Kidney epithelial cell (primary cell): ENCODE measurements at places on chromosomes 2 and 18.

- DNase-seq: no peak
Measured at GRCh38 chr2:36609507-36609906, 11.5 kb upstream of the FEZ2 start.

DNA sequence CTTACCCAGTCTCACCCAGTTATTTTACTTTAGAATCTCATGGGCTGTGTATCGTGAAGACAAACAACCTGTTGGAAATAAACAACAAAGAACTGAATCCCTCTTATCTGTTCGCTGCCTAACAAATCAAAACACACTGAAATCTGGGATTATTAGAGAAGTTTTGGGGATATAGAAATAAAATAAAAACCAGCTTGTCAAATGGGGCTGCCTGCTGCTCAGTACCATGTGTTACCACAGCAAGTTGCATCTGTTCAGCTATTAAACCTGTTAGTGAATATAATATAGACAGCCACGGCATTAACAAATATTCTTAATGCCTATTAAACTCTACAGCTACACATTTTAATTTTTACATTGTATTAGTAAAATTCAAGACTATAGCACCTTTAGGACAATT is 810.8 kb downstream of the NRXN1 start:
- no peak for DNase-seq

GRCh38 chr2:8281950-8282857 is 399.7 kb upstream of the ID2 start:
- no peak for DNase-seq

- no peak for DNase-seq
Measured at GRCh38 chr18:490624-491023, 9.9 kb downstream of the COLEC12 start.

DNA sequence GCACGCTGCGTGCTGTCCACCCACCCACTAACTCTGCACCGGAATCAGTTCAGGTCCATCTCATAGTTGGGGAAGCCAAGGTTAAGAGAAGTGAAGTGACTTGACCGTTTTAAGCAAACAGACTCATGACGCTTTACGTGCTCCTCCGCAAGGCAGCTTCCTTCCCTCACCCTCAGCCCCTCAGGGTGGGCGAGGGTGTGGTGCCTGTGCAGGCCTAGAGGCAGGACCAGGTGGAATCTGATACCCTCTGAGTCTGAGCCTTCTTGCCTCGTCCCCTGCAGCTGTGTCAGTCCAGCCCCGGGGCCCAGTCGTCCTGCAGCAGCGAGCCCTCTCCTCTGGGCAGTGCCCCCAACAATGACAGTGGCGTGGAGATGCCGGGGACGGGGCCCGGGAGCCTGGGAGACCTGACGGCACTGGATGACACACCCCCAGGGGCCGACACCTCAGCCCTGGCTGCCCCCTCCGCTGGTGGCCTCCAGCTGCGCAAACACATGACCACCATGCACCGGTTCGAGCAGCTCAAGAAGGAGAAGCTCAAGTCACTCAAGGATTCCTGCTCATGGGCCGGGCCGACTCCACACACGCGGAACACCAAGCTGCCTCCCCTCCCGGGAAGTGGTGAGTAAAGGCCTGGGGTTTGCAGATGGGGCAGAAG is 250.5 kb downstream of the GLI2 start:
- DNase-seq: no peak

DNA sequence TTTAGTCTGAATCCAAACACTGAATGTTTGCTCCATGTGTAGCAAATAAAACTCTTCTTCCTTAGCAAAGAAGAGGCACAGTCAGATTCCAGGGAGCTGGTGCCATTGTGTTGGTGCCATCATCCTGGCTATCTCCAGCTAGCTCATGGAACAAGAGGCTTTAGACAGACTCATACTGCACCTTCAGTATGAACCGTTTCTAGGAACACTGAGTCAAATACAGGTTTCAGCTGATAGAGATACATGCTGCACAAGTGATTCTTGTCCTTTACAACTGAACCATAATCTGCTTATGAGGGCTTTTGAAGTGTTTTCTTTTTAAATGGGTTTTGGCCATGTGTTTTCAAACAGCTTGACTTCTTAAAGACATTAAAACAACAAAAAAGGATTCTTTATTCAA is 57.9 kb downstream of the DYNC1I2 start:
- DNase-seq: no peak

DNA sequence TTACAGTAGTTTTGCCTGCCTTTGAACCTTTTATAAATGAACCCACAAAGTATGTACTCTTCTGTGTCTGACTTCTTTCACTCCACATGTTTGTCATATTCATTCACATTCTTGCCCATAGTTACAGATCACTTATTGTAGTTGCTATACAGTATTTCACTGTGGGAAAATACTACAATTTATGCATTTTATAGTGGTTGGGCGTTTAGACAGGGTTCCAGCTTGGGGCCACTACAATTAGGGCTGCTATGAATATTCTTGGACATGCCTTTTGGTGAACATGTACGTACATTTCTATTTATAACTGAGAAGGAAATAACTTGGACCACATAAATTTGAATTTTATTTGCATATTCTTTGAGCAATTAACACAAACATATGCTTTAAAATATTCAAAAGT is 15.4 kb upstream of the PMAIP1 start:
- no peak for DNase-seq

DNA sequence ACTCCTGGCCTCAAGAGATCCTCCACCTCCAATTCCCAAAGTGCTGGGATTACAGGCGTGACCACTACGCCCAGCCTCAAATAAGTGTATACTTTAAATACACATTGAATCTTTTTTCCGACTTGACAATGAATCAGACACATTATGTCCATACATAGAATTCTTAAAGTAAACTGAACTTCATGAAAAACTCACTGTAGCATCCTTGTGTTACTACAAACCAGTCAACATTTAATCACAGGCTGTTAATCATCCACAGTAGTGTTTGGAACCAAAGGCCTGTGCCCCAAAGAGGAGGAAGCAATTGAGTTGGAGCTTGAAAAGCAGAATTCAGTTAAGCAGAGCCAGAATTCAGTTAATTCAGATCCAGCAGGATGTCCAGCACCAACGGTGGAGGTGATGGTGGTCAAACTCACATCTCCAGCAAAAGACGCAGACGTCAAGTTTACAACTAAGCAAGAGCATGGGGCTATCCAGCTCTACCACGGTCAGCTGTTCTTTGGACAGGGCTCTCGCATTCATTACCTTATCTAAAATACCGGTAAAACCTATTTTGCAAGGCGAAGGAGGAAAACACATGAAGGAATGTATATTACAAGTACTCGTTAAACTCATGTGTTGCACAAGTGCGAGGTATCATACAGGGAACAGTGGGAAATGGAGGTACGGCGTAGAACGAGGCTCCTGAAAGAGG is 1.2 kb downstream of the SLC39A6 start:
- DNase-seq: no peak

- DNase-seq: no peak
Measured at GRCh38 chr2:68284896-68285295, 32.6 kb upstream of the PPP3R1 start.

DNA sequence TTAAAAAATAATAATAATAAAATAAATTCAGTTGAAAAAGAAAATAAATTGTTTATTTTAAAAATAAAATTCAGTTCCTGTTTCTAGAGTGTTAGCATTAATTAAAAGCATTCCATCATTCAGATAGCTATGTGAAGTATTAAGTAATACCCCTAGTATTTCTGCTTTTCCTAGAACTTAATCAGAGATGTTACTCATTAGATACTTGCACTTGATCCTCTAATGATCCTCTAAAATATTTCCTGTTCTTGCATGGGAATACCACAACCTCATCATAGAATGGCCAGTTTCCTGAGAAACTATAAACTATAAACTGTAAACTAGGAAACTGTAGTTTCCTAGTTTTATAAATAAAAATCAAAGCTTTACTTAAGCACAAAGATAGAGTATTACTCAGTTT is 11.1 kb upstream of the CNNM3 start:
- no peak for DNase-seq
